ENCODE measurements at places on chromosomes 4 and X.

- no peak for DNase-seq
These were observed 39.8 kb downstream of the GPRIN3 start for GRCh38 chr4:89267846-89268245.

- DNase-seq = no peak
These were observed 73.0 kb downstream of the LUZP4 start for GRCh38 chrX:115362334-115363095.

DNA sequence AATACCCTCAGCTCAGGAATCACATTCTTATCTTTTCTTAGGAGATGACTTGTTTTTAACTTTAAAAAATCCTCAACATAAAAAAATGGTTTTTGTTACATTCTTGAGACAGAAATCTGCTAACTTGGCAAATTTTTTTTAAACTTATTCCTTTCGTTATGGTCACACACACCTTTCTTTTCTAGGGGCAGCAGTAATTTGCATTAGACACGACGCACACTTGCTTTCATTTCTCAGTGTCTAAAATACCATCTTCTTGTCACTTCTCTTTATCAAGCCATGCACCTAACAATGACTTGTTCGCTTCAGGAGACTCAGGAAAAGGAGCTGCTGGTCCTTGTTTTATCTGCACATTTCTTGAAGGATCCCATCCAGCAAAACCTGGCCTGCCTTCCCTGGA lies 112.6 kb upstream of the TBL1X start:
- no peak for DNase-seq

DNA sequence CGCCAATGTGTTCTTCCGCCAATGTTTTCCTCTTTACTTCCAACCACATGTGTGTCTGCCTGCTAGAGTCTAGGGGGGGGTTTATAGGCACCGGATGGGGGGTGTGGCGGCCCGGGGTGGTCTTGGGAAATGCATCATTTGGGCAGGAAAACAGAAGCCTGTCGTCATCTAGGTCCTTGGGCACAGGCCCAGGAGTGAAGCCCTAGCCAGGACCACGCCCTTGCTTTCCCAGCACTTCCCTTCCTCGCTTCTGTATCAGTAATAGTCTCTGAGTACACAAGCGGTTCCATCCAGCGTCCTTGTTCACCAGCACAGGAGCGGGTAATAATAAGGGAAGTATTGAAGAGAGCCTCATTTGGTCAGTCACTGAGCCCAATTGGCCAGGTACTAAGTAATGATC lies 74.5 kb downstream of the QDPR start:
- no peak for DNase-seq

- no peak for DNase-seq
These were observed 1.5 kb downstream of the SMIM14 start for GRCh38 chr4:39637221-39637585.

- DNase-seq = no peak
These were observed 39.5 kb downstream of the GPC4 start for GRCh38 chrX:133375615-133376340.

DNA sequence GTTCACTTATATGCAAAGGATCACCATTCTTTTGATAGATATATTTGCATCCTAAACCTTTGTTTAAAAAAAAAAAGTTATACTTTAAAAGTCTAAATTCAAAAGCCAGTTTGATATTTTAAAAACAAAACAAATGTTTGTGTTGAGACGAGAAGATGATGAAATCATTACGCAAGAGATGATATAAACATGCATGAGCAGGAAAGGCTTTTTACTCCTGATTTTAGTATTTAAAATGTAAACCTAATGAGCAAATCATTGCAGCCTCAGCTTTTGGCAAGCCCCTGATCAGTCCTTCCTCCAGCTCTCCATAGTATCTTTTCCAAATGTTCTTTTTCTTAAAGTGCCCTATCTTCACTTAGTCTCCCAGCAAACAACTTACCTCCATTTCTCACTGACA lies 115.6 kb downstream of the ARAP2 start:
- DNase-seq = peak; percentile 31

- DNase-seq = no peak
These were observed 90.8 kb downstream of the AFF1 start for GRCh38 chr4:87025614-87026041.

- no peak for DNase-seq
These were observed 179.4 kb downstream of the AFAP1 start for GRCh38 chr4:7760228-7760627.

- no peak for DNase-seq
These were observed 71.6 kb downstream of the SH3RF1 start for GRCh38 chr4:169199184-169199583.

Data from T-helper 1 cell (primary cell).